Coronary artery (tissue), 2 donors: ENCODE measurements at places on chromosomes 3 and 15.

- DNase-seq, result no peak
These were observed 598 bp upstream of the GMNC start for GRCh38 chr3:190863119-190863465.

GRCh38 chr3:78221300-78221699 lies 1181.4 kb downstream of the ROBO2 start:
- no peak for DNase-seq

- no peak for DNase-seq
These were observed 30.6 kb downstream of the SNRK start for GRCh38 chr3:43316783-43317460.

DNA sequence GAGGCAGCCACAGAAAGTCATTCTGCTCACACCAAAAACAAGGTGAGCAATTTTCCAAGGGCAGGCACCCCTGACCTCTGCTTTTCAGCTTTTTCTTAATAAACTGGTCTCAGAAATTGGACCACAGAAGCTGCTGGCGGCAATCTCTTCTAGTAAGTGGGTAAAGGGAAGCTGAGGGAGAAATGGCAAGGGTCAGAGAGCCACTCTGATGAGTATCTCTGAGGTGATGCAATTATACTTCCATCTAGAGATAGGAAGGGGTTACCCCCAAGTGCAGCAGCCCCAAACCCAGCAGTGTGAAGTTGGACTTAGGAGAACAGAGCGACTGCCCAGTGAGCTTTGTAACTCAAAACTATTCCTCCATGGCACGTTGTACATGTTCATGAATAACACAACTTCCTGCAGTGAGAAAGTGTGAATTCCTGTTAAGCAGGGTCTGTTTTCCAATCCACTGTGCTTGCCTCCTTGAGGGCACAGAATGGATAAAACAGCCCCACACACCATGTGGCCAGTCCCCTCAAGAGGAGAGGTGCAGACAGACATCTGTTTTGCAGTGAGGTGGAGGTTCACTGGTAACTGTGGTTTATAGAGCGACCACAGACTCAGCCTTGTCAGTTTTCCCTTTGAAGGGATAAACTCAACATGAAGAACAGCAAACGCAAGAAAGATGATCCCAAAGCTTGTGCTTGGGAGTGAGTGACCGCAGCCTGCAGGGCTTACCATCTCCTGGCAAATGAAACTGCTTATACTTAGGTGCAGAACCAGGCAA lies 683.4 kb upstream of the CFAP20DC start:
- no peak for DNase-seq

GRCh38 chr15:97521381-97522285 lies 438.9 kb upstream of the ARRDC4 start:
- DNase-seq, result no peak

GRCh38 chr3:94481226-94481898 lies 418.5 kb downstream of the NSUN3 start:
- DNase-seq, result no peak

DNA sequence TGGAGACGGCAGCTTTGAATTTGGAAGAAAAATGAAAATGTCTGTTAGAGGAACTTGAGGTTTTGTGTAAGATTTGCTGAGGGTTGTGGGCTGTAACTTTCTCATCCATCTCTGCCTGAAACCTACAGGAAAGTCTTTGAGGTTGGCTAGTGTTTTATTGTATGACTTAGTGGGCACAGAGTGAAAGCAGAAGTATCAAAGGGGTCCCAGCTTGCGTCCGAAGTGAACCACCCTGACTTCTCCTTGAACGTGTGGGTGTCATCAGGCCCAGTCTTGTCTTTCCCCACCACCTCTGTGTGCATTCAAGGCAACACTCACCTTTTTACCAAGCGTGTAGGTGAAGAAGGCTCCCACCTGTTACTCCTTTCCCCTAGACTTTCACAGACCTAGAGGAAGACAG lies 682.1 kb upstream of the CFAP20DC start:
- DNase-seq, result no peak

GRCh38 chr15:82139823-82140268 lies 94.0 kb upstream of the MEX3B start:
- DNase-seq, result no peak

- no peak for DNase-seq
These were observed 49.4 kb downstream of the GTF2E1 start for GRCh38 chr3:120791913-120792312.

- no peak for DNase-seq
These were observed 374.5 kb downstream of the IL20RB start for GRCh38 chr3:137332297-137332696.

- no peak for DNase-seq
These were observed 13.6 kb downstream of the ZBED2 start for GRCh38 chr3:111581403-111582119.

GRCh38 chr3:181700168-181701087 lies 11.3 kb upstream of the SOX2 start:
- DNase-seq, result no peak

DNA sequence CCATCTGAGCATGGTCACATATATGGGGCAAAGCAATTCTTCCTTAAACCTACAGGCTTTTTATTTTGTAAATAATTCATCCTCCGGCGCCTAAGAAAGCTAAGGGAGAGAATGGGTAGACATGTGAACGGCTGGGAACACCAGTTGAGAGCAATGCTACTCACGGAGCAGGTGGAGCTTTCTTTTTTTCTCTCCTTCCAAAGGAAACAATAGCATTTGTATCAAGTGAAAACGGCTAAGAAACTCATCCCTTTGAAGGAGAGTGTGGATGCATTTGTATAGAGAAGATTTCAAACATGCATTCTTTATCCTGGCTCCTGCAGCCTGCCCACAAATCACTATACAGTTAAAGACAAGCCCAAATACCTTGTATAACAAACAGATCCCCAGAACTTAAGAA lies 637.8 kb downstream of the MAGI1 start:
- DNase-seq, result no peak

GRCh38 chr3:179072100-179072438 lies 460 bp upstream of the ZMAT3 start:
- no peak for DNase-seq

GRCh38 chr3:138066383-138066782 lies 49.0 kb downstream of the DZIP1L start:
- DNase-seq, result no peak

- DNase-seq, result no peak
These were observed 20.9 kb downstream of the AVEN start for GRCh38 chr15:34018021-34018645.

DNA sequence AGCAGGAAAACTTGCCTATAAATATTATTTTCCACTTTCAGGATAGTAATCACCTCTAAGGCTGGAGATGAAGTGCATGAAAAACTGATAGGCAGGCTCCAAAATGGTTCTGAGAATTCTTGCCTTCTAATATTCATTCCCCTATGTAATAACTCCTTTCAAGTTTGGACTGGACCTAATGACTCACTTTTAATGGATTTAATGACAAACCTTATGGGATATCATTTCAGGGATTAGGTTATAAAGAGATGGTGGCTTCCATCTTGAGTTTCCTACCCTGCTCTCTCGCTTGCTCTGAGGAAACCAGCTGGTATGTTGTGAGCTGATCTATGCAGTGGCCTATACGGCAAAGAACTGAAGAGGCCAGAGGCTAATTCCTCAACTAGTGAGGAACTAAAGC lies 192.0 kb downstream of the BCHE start:
- no peak for DNase-seq

GRCh38 chr3:124777762-124778470 lies 47.7 kb downstream of the UMPS start:
- no peak for DNase-seq

- DNase-seq, result no peak
These were observed 3.9 kb upstream of the RNU6-1 start for GRCh38 chr15:67843571-67844387.

DNA sequence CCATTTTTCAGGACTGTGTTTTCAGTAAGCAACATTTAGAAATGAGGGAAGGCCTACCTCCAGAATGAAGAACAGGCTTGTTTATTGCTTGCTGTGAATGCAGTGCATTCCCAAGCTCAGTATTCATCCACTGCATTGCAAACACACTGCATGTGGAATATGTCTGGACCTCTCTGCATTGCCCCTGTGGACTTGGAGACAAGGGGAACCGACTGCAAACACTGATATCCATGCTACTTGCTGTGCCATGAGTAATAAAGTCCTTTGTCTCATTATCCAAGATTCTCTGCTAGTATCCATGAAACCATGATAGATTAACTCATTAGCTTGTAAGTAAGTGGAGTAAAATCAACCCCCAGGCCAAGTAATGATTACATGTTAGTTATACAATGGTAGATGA lies 301.2 kb upstream of the NR2E3 start:
- DNase-seq, result no peak

DNA sequence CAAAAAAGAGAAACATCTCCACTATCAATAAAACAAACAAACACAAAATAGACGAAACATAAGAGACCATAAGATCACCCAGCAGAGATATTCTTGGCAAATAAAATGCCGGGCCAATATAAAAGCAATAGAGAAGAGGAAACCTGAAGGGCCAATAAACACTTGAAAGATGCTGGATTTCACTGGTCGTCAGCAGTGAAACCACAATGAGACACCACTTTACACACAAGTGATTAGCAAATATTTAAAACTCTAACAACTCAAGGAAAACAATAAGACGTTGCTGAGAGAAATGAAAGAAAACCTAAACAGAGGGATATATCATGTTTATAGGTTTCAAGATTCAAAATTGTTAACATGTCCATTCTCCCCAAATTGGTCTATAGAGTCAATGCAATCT lies 148.5 kb downstream of the WDR76 start:
- no peak for DNase-seq

DNA sequence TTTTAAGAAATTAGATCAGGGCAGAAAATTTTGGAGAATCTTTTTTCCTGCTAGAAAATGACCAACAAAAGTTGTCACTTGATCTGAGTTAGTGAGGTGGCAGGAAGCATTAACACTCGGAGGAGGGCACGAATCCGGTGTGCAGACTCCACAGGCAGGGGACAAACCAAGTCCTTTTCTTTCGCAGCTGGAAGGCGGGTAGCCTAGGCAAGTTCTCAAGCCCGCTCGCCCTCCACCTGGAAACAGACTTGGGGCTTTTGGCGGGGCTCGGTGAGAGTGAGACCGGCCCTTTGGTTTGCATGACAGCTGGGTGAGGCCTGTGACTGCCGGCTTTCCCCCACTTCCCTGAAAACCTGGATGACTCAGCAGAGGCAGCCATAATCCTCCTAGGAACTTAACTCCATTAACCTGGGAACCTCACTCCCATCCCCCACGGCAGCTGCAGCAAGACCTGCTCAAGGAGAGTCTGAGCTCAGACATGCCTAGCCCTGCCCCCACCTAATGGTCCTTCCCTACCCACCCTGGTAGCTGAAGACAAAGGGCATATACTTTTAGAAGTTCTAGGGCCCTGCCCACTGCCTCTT lies 134.8 kb downstream of the MFSD1 start:
- no peak for DNase-seq

- no peak for DNase-seq
These were observed 737 bp downstream of the JAGN1 start for GRCh38 chr3:9891072-9891622.

GRCh38 chr3:77906102-77906709 lies 866.3 kb downstream of the ROBO2 start:
- DNase-seq, result no peak

DNA sequence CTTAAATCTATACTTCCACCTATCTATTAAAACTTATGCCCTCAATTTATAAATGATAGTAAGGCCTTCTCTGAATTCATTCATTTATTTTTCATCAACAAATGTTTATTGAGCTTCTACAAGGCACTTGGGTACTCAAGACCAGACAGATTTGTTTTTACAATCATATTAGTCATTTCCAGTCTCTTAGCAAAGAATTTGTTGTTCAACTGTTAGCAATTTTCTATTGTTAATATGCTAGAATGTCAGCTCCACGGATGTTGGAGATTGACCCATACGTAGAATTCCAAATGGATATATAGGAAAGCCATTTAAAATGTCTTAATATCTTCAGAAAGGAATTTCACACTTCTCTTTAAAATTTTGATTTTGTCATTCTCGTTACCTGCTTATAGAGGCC lies 36.7 kb downstream of the ZBTB38 start:
- DNase-seq, result no peak
